ENCODE measurements at places on chromosomes 1 and 21.

DNA sequence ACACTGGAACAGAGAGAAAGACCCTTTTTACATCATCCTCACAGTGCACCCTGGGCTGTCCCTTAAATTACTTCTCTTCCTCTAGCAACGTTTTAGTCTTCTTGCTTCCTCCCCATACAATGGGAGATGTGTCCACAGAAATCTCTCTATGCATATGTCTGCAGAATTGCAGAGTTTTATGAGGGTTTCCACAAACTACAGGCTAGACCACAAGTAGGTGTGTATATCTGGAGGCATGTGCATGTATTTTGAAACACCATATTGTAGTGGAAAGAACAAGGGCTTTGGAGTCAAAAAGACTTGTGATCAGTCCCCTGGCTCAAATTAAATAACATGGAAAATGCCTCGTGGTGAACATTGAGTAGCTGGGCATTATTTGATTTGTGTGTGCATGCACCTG is 121.3 kb upstream of the IPO9 start:
- no peak for DNase-seq

- DNase-seq, result no peak
These were observed 5.9 kb downstream of the TP73 start for GRCh38 chr1:3658231-3658615.

DNA sequence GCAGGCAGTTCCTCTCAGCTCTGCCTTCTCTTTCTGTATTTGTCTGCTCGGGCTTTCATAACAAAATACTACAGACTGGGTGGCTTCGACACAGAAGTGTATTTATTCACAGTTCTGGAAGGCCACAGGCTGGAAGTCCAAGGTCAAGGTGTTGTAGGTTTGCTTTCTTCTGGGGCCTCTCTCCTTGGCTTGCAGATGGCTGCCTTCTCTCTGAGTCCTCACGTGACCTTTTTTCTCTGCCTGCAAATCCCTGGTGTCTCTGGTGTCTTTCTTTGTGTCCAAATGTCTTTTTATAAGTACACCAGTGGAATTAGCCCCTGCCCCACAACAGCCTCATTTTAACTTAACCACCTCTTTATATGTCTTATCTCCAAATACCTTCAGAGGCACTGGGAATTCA is 250.0 kb downstream of the TM2D1 start:
- no peak for DNase-seq

DNA sequence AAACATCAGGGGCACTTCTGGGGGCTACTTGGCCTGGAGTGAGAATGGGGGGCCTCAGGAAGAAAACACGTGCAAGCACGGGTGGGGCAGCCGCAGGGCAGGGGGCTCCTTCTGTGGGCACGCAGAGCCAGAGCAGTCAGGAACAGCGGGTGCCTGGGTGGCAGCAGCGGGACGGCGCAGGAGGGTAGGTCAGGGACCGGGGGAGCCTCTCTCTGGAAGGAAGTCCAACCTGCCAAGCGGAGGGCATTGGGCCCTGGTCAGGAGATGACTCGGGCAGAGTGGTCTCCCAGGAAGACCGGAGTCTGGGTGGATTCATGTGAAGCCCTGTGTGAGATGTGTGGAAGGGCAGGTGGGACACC is 27.1 kb downstream of the CTNNBIP1 start:
- no peak for DNase-seq

GRCh38 chr1:115462566-115463076 is 124.6 kb upstream of the NGF start:
- DNase-seq, result no peak

- no peak for DNase-seq
These were observed 155.8 kb downstream of the TRABD2B start for GRCh38 chr1:47841356-47841755.

DNA sequence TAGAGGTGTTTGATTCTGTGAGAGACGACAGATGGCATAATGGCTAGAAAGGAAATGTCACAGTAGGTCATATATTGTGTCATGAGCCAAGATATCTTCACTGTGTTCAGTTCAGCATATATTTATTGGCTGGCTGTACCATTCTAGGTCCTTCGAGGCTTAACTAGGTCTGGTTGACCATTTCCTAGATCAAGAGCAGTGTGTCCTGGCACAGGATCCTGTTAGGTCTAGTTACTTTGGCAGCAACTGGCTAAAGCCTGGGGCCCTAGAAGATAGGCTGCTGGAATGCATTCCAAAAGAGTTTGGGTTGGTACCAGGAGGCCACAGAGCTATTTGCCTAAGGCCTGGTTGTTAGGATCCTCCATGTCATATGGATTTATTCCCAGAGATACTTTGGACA is 20.9 kb downstream of the ZBTB40 start:
- peak; percentile 9 for DNase-seq

GRCh38 chr1:163094182-163094581 is 25.0 kb downstream of the RGS4 start:
- DNase-seq, result no peak

DNA sequence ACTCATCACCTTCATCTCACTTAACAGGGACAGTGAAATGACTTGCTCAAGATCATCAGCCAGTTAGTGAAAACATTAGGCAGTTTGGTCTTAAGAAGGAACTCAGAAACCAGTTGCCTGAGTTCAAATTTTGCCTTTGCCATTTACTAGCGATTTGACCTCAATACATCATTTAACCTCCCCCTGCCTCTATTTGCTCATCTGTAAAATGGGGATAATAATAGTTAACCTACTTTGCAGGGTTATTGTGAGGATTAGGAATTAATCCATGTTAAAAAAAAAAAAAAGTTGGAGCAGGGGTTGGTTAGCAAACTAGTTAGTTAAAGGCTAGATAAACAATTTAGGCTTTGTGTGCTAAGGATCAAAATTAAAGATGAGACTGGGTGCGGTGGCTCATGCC is 10.6 kb upstream of the TACSTD2 start:
- DNase-seq, result no peak

DNA sequence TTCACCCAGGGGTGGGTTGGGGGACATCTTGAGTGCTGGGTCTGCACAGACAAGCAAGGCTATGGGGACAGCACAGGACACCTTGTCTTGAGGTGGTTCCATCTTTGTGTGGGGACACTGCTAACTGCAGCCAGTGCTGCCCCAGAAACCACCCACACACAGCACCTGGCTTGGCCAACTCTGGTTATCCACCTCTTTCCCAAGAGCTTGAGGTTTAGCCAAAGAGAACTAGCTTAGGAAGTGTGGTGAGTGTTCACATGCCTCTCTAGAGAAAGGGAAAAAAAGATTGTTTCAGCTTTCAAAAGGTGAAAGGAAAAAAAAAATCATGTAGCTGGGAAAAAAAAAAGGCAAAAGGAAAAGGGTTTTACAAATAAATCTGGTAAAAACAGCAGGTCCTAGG is 32.4 kb downstream of the BCAR3 start:
- no peak for DNase-seq

DNA sequence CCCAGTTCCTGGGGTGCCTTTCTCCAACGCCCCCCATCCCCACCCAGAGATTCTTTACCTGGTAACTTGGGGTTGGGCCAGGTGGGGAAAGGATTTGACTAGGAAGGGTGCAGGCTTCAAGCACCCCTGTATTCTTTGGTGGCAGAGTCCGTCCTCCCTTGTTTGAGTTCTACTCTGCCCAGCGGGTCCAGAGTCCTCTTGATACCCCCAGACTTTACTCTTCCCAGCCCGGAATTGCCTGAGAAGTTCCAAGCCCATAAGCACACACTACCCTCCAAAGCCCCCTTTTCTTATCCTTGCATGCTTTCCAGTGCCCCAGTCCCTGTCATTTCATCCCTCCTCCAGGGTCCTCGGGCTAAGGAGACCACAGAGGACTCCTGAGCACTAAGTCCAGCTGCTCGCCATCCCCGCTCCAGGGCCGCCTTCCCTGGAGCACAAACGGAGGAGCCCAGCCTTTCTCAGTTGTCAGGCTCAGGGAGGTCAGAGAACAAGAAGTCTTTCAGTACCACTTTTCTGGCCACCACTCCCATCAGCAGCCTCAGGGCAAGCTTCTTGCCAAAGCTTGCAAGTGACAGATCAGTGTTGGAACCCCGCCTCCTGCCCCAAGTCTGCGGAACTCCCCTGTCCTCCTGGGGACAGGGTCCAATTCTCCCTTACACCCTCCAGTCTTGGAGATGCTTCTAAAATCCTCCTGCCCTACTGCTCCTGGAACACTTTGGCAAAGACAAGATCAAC is 12.2 kb downstream of the SLC45A3 start:
- DNase-seq, result no peak

DNA sequence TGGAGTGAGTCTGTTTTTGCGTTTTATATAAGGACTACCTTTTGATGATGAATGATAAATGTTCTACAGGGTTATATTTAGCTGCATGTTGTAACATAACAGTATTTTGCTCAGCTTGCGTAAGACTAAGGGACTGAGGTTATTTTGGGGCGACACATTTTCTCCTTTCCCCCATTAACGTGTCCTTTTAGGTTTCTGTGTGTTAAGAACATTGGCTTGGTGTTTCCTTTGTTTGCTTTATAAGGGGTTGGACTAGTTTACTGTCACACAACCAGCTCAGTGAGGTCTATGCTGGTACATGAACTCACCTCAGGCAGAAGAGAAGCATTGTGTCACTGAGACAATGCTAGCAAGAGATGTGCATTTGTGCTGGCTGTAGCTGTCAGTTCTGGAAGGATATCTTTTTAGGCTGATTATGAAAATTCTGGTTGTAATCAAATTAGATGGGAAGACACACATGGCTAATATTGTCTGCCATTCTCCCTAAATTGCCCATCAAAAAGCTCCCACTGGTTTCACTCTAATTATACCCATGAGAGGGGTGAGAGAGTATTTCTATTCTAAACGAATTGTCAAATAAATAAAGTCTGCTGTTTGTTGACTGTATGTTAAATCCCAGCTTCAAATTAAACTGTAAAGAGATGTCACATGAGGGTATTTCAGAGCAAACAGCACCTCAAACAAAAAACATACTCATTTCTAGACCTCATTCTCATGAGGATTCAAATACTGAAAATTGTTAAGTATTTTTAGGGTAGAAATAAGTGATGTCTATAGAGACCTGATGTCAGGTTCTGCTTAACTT is 62.6 kb downstream of the CDC14A start:
- no peak for DNase-seq

GRCh38 chr1:219147571-219148019 is 26.1 kb upstream of the LYPLAL1 start:
- no peak for DNase-seq

DNA sequence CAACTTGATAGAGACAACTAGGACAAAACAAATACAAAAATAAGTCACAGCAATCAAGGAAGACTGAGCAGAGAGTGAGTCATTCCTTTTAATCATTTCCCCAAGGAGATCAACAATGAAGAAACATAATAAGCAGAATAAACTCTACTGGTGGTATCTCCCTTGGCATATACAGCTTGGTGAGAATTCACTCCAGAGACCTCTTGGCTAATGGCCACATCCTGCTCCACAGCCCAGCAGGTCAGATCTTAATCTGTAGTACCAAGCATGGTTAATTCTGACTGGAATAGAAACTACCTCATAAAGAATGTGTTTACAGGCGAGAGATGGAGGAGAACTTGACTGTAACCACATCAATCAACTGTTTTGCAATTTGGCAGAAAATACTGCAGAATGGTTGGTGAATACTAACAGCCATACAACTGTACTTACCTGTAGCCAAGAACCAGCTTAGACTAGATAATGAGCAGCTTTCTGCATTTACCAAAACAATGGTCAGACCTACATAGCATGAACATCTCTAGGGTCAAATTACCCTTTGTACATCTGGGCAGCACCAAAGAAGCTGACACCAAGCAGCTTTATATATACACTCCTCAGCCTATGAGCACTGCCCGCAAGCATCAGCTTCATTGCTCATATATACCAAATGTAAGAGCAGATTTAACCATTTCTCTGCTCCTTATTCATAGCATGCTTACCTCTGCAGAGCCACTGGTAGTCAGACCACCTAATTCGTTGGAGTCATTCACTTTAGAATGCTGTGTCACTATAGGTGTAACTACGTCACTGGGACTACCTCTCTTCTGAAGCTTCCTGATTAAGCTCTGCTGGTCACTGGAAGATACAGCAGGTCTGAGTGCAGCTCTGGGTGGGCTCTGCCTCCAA is 51.0 kb downstream of the KIAA0319L start:
- DNase-seq, result no peak

DNA sequence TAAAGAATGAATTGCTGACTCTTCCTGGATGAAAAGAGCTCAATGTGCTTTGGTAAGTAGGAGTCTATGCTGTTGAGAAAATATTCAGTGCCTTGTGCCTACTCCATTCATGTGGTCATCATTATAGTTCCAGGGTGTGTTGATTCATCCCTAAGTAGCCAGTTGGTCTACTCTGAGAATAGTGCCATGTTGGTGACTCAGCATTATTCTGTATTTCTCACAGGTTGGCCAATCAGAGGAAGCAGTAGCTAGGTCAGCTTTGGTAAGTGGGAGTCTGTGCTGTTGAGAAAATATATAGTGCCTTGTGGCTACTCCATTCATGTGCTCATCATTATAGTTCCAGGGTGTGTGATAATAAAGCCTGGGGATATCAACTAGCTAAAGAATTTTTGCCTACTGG is 397.3 kb downstream of the AGBL4 start:
- DNase-seq, result no peak

DNA sequence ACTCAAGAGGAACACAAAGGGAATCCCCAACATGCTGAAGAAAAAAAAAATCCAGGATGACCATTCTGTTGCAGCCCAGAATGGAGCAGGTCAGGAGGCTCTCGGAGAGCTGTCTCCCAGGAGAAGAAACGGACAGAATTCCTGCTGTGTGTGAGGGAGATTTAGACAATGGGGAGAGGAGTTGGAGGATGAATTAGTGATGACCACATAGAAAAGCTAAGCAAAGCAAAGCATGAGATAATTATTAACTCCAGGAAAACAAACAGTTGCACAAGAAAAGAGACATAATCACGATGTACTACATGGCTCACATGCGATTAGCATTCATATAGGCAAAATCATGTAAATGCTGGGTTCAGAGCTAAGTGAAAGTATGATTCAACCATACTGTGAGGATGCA is 61.1 kb upstream of the SMYD2 start:
- no peak for DNase-seq

DNA sequence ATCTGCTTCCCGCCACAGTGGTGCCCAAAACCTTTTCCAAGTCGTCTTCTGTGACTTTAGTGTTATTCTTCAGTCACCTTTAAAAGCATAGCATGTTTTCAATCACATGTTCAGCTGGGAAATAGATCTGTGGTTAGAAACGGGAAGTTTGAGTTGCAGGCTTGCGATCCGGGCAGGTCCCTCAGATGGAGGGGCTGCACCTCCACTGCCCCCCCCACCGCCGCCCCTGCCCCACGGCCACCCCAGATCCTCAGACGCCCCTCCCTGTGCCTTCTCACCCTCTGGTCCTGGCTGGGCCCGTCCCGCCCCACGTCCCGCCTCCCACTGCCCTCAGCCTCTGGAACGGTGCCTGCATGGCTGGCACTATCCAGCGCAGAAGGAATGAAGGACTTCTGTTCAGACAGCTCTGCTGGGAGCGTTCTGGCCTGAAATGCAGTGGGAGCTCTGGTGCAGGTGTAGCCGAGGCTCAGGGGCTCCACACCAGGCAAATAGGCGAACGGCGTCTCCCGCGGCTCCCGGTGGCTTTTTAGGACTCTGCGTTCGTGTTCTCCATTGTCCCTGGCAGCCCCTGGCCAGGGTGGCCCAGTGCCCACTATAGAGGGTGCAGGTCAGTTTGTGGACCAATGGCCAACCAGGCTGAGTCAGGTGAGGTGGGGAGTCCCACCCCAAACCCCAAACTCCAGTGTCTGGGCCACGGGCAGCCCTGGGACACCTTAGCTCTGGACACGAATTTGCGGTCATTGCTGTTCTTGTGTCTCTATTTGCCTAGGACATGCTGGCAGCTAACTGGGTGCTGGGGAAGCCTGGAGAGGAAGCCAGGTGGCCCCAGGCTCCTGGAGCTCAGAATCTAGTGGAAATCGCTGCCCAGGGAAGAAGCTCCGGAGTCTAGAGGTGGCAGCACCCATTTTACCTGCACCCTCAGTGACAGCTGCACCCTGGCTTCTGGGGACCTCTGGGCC is 67.1 kb downstream of the FAAP20 start:
- peak; percentile 41 for DNase-seq

GRCh38 chr1:148362626-148363438 is 120.3 kb downstream of the PPIAL4G start:
- DNase-seq, result no peak
